ENCODE measurements at places on chromosomes 16 and 17.

DNA sequence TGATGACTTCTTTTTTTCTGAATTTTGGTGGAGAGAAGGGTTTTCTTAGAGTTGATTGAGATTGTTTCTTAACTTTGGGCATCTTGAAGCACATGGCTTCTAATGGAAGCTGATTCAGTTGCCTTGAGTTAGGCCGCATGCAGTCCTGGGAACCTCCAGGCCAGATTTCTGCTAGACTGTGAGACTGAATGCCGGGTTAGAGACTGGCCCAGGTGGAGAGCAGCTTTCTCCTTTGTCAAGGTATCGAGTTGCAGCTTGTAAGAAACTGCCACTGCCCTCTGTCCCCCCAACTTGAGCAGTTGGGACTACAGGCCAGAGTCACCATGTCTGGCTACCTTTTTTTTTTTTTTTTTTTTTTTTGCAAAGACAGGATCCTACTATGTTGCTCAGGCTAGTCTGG is 77.6 kb downstream of the CLEC16A start:
- no peak for DNase-seq

GRCh38 chr17:77571155-77571981 is 387.1 kb upstream of the TNRC6C start:
- DNase-seq, result no peak

DNA sequence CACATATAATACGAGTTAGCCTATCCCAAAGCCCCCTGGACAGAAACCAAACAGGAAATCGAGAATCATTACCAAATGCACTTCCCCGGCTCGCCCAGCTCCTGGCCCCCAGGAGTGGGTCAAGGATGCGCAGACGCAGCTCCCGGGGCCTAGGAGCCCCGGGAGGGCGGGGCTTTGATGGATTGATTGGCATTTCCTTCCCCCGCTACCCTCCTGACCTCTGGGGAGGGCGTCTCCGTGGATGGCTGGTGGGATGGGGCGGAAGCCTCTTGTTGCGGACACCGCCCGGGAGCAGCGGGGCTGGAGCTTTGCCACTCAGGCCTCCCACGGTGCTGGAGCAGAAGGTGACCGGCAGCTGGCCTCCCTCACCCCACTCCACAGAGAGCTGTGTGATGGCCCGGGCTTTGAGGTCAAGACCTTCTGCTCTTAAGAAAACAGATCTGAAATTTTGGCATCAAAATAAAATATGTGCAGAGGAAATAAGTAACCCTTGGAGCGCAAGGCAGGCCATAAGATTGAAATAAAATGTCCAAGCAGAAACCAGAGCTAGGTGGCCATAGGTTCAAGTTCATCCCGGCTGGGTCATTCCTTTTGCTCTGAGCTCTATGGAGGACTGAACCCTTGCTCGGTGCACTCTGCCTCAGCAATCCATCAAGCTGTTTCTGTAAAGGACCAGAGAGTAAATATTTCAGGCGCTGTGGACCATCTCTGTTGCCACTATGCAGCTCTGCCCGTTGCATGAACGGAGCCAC is 262.3 kb downstream of the SOX9 start:
- DNase-seq, result no peak

GRCh38 chr17:35892091-35893035 is 12.2 kb upstream of the CCL5 start:
- peak; percentile 88 for DNase-seq

DNA sequence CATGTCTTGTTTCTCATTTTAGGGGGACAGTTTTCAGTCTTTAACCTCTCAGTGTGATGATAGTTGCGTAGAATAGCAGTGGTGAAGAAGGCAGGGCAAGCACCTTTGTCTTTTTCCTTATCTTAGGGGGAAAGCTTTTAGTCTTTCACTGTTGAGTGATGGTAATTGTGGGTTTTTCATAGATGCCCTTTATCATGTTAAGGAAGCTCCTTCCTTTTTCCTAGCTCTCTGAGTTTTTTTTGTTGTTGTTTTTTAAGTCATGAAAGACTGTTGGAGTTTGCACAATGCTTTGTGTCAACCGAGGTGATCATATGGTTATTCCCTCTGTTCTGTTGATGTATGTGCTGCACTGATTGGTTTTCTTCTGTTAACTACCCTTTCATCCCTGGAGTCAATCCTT is 15.7 kb downstream of the NOL11 start:
- no peak for DNase-seq

- DNase-seq, result no peak
Measured at GRCh38 chr16:67372664-67373063, 20.6 kb downstream of the TPPP3 start.

GRCh38 chr16:10250137-10250828 is 68.1 kb upstream of the GRIN2A start:
- DNase-seq, result no peak

- no peak for DNase-seq
Measured at GRCh38 chr16:85461022-85461813, 151.9 kb upstream of the GSE1 start.

DNA sequence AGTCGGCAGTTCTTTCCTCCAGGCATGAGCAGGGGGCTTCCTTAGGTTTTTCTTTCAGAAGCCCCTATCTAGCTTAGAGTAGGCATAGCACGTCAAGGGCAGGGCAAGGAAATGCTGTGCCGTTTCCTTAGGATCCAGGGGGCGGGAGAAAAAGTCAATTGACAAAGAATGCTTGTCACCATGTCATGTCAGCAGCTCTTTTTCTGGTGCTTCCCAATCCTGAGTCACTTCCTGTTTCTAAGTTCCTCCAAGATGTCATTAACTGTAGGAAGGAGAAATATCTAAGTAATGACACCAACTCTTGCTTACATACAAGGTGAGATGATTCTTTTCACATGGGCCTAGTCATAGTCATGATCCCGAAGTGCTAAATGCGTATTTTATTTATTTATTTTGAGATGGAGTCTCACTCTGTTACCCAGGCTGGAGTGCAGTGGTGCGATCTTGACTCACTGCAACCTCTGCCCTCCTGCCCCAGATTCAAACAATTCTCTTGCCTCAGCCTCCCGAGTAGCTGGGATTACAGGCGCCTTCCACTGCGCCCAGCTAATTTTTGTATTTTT is 35.2 kb downstream of the GJC1 start:
- no peak for DNase-seq

DNA sequence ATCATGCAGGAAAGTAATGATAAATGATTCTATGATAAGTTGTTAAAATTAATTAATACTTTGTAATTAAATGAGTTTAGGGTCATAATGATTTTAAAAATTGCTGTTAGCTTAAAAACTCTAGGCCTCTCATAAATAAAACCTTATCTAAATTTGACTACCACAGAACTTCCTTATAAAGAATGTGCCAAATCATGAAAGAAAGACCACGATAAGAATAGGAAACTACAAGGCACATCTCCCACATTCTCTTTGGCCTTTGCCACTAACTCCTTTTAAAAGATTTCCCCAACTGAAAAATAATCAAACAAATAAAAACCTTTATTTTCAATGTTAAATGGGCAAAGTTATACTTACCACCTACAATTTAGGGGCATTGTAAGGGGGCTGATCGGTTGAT is 164.6 kb upstream of the C17orf78 start:
- no peak for DNase-seq

- no peak for DNase-seq
Measured at GRCh38 chr17:66455060-66455459, 152.6 kb downstream of the PRKCA start.

- DNase-seq, result peak; percentile 87
Measured at GRCh38 chr17:74981979-74982662, 5.3 kb upstream of the CDR2L start.

GRCh38 chr17:65099941-65100315 is 37.2 kb upstream of the RGS9 start:
- DNase-seq, result peak; percentile 90

DNA sequence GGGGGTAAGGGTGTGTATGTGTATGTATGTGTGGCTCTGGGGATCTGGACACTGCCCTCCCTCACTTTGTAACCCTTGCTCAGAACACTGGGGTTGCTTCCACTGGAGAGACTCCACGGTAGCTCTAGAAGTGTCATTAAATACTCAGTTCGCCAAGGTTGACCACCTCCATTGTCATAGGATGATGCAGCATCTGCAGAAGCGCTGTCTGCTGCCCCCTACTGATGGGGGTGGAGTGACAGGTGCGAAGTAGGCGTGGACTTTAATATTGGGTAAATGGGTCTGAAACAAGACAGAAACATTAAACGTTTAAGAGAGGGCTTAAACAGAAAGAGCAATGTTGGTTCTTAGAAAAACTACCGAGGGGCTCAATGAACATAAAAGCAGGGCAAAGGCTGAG is 35.5 kb upstream of the STAC2 start:
- no peak for DNase-seq

DNA sequence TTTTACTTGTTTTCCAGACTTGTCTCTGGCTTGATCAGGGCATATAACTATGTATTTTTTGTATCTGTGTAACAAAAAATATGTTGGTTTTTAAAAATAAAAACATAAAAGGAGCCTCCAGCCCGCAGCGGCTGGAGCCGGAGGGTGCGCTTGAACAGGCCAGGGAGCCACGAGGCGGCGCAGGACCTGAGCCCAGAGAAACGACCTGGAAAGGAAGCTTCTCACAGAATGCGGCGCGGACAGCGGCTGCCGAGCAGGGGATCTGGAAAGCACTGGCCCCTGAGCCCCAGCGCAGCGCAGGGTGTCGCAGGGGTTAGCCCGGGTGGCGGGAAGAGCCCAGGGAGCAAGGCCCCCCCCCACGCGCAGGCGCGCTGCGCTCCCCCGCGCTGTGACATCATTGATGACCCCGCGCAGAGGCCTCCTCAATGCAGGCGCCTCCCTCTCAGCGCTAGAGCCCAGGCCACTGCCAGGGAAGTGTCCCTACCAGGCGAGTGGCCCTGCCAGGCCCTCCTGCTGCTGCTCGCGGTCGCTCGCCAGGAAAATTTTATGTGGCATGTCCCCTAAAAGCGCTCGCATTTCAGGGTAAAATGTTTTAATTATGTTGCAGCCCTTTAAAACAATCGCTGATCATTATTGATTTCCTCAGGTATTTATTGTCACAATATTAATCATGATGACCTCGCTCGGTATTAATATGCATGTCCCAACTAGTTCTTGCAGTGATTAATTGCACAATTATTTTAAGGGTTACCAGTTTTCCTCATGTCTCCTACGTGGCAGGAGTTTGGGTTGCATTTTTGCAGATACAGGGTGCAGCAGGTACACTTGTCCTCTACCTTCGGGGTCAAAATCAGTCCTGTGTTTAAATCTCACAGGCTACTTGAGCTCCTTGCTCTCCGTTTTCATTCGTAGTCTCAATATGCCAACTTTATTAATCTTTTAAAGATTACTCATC is 134.2 kb downstream of the USP22 start:
- peak; percentile 89 for DNase-seq

DNA sequence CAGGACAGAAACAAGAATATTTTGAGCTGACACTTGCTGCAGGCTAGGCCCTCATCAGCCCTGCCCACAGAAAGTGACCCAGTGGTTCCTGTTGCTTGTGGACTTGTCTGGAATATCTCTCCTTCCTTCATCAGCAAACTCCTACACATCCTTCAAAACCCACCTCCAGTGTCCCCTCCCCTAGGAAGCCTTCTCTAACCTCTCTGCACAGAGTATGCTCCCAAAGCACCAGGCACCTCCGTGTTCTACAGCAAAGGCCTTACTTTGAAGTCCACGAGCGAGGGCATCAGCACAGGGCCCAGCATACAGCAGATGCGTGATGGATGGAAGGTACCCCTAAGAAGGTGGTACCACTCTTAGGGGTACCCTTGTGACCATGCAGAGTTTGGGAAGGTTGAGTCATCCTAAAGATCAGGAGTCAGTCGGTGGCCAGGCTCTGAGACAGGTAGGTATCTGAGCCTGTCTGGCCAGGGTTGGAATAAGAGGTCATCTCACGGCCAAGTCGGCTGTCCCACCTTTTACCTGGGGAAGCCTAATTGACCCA is 2.0 kb downstream of the CCDC102A start:
- DNase-seq, result no peak

DNA sequence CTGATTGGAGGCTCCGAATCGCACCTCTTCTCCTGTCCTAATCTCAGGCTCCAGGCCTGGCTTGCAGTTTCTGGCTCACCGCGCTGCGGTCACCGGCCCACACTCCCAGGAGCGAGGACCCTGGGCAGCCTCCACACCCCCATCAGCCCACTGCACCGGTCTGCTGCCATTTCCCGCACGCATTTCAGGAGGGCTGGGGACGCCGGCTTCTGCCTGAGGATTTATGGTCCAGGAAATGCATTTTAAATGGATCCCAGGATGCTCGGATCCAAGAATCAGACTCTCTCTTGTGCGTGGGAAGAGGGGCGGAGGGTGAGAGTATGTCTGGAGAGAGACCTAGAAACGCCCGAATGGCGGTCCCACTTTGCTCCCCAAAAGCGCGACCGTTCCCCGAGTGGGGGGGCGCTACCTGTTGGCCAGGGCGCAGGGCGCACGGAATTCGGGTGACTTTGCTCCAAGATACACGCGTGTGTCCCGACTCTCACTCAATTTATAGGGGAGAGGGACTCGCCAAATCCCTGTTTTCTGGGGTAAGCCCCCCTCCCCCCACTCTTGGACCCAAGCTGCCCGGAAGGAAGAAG is 817 bp upstream of the JPH3 start:
- DNase-seq, result no peak

DNA sequence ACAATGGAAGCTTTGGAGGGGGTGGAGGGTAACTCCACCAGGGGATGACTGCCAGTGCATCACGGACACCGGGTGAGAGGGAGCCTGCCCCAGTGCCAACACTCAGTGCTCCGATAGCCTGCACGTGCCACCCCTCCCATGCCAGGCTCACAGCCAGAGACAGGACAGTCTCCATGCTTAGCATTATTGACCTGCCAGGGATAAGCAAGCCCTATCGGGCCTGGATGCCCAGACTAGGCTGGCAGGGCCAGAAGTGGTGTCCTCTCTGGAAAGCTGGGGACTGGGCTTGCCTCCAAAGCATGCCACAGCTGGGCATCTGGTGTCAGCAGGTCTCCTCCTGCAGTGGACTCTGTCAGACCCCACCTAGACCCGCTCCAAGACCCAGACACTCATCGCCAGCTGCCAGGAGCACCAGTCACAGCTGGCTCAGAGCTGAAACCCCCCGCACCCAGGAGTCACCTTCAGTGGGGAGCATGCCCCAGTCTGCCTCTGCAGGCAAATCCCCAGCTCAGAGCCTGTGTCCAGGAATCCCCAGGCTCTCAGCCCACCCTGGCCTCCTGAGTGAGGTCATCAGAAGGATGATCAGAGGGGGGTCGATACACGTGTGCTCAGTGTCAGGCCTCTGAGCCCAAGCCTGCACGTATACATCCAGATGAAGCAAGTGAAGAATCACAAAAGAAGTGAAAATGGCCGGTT is 1.8 kb upstream of the RHBDF1 start:
- no peak for DNase-seq

- DNase-seq, result no peak
Measured at GRCh38 chr17:63973930-63974593, 1.3 kb upstream of the SCN4A start.

- DNase-seq, result peak; percentile 88
Measured at GRCh38 chr17:67258821-67259468, 13.9 kb upstream of the HELZ start.

DNA sequence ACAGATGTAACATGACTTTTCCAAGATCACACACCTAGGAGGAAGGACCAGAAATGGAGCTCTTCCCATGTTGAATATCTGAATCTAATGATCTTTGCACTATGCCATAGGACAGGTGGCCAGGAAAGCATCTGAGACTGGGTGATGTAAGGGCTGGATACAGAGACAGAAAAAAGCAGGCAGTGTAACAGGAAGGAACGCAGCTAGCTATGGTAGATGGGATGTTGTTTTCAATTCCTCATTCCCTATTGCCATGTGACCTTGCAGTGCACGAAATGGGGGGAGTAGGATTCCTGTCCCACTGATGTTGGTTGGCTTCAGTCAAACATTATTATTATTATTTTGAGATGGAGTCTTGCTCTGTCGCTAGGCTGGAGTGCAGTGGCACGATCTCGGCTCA is 3.7 kb upstream of the NPIPB15 start:
- no peak for DNase-seq

GRCh38 chr17:81148986-81149533 is 16.2 kb upstream of the PVALEF start:
- DNase-seq, result no peak

Data from natural killer cell treated with Interleukin-12 subunit alpha and Interleukin-12 subunit beta and Interleukin-15 and Interleukin-18, amount 100 ng/mL, for 72 hours (primary cell).